GDM1 (cell line): ENCODE measurements at places on chromosomes 7 and 10.
A peak's percentile ranks its signal among the peaks of the same experiment; 100 is the strongest.

DNA sequence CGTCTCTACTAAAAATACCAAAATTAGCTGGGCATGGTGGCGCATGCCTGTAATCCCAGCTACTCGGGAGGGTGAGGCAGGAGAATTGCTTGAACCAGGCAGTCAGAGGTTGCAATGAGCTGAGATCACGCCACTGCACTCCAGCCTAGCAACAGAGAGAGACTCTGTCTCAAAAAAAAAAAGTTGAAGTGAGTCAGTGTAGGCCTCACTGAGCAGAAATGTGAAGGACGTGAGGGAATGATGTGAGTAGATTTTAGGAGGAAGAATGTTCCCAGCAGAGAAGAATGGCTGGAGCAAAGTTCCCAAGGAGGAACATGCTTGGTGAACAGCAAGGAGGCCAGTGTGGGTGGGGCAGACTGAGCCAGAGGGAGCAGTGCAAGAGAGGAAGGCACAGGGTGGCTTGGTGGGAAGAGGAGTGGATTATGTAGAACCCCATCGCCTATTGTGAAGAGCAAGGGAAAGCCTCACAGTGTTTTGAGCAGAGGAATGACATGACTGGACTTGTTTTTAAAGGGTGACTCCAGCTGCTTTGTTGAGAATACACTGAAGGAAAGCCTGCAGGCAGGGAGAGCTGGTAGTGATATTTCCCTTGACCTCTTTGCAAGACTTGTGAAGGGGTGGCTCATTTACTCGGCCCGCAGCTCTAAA, 708.7 kb downstream of the SUGCT start:
- DNase-seq = no peak

- peak; percentile 62 for DNase-seq
Measured at GRCh38 chr7:31811650-31812461, 124.8 kb downstream of the PPP1R17 start.

GRCh38 chr7:148708026-148708885, 9.6 kb downstream of the CUL1 start:
- peak; percentile 5 for DNase-seq

DNA sequence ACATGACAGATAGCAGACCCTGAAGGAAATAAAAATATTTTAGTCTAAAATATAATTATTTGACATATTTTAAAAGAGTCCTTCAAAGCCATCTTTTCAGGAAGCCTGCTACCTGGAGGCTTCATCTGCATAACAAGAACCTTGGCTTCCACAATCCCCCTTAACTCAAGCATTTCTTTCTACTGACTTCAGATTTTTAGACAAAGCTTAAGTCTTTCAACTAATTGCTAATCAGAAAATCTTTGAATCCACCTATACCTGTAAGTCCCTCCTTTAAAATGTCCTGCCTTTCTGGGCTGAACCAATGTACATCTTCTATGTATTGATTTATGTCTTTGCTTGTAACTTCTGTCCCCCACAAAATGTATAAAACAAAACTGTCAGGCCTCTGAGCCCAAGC, 23.5 kb upstream of the PRF1 start:
- DNase-seq = no peak

DNA sequence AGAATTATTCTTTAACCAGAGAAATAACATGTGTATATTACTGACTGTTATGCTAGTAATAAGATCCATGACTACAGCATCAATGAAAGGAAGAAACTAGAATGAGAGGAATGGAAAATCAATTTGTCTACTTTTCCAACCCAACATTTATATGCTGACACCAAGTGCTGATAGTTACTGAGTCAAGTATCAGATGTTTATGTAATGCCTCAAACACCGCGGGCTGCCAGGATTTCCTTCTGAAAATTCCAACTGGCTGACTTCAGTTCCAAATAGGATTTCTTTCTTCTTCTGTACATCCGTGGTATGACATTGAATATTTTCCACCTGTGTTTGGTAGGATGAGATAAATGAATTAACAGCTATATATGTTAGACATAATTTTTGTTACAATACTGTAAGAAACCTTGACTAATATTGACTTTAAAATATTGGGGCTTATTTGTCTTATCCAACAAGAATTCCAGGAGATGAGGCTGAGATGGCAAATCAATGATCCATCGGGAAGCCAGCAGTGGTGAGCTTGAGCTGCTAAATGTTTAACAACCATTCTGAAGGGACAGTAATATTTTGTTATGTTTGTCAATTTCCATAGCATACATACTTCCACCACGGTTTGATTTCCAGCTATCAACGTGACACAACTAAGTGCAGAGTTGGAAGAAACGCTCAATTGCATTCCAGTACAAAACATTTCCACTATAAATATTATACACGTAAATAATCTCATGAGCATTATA, 435.2 kb upstream of the AUTS2 start:
- DNase-seq = no peak

DNA sequence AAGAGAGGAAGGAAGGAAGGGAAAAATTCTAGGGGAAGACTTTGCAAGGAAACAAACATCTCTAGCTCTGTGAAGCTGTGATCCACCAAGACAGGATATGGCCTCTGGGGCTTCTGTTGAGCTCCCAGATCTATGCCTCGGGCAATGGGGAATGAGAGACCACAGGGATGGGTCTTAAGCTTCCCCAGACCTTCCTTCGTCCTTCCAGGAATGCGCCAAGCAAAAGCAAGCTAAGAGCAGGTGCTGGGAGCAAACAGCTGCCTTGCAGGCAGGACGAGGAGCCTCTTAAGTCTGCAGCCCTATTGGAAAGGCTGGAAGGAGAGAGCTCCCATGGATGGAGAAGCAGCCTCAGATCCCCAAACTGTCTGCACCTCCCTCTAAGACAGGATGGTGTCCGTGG, 21.9 kb upstream of the ELN start:
- DNase-seq = no peak

DNA sequence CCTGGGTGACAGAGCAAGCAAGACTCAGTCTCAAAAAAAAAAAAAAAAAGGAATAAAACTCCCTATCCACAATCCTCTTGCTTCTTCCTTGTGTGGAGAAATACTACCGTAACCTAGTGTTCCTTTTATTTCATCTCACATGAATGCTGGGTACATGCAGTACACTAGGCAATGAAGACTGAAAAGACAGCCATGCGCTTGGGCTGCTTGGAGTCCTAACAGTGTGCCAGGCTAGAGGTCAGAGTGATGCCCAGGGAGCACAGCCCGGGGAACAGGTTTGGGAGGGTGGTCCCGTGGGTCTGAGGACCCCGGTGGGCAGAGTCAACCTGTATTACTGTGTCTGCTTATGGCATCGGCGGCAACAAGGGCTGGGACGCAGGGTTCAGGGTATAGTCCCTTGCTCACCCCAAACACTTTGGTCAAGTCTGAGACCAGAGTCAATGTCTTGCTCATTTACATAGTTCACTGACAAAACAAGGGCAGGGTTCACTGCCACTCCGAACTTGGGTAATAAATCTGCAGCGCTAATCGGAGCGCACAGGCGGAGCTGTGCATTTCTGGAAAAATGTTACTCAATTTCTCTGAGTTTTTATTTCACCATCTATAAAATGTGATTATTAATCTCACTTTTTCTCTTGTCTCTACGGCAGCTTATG, 118.0 kb downstream of the CLEC2L start:
- DNase-seq = no peak

DNA sequence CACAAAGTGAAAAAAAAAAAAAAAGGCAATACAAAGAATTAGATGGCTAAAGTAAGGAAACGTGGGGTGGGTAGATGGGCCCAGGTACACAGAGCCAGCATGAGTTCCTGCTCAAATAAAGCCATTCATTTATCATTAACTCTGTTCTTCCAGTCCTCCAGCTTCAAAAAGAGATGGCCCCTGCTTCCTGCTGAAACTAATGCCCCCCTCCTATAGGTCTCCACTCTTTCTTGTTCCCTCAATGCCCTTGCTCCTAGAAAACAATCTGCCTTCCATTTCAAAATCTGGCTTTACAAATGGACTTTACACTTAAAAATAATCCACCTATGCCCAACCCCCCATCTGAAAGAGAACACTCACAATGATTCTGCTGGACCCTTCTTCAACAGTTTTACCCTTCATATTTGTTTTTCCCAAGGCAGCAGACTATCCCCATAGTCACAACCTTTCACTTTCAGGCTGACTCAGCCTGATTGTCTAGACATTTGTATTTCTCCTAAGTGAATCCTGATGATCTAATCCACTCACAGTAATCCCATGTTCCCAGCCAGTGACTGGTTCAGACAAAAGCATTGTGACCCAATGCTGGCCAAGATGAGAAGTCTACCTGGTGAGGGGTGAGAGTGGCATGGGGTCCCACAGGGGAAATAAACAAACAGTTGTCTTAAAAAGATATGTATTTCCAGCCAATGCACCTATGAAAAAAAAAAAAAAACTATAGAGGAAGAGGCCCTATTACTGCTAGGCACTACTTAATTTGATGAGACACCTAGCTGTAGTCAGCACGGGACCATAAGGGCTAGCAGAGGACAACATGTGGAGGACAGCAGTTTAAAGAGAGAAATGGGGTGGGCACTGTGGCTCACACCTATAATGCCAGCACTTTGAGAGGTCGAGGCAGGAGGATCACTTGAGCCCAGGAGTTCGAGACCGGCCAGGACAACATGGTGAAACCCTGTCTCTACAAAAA, 74.6 kb upstream of the GRID1 start:
- DNase-seq = no peak

- no peak for DNase-seq
Measured at GRCh38 chr10:17290226-17290625, 62.2 kb downstream of the VIM start.

DNA sequence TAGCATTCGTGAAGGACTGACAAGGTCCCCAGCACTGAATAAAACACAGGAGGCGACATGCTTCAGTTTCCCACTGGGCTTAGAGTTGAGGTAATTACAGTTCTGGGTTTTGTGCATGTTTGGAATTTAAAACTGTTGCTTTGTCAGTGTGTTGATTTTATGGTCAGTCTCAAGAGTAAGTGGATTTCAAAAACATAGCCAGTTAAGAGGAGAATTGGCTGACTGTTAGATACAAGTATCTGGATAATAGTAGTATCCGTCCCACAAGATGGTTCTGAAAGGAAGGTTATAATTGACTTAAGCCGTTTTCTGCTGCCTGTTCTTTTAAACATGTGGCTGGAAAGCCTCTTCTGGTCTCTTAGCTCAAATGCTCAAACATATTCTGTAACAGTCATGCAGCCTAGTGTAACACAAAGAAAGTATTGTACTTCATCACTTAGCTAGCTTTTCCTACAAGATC, 170.9 kb downstream of the POLR1F start:
- DNase-seq = no peak

DNA sequence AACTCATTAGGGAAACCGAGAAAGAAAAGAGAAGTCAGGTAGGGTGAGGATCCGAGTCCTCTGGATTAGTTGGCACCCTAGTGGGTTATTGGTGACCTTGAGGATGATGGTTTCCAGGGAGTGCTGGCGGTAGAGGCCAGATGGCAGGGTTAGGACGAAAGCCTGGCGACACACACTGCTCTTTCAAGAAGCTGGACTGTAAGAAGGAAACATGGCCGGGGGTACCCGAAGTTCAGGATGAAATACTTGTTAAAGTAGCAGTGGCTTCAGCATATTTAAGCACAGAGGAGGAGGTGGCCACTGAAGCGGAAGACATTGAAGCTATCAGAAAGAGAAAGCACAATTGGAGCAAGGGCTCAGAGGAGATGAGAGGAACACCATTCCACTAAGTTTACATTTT, 224.6 kb downstream of the RELN start:
- no peak for DNase-seq

- no peak for DNase-seq
Measured at GRCh38 chr7:86950360-86950759, 109.1 kb downstream of the ELAPOR2 start.

GRCh38 chr10:55233090-55233489, 432.1 kb upstream of the PCDH15 start:
- no peak for DNase-seq

- no peak for DNase-seq
Measured at GRCh38 chr10:112265745-112266144, 17.5 kb upstream of the TECTB start.

GRCh38 chr10:21057989-21058388, 160.9 kb upstream of the NEBL start:
- DNase-seq = no peak

DNA sequence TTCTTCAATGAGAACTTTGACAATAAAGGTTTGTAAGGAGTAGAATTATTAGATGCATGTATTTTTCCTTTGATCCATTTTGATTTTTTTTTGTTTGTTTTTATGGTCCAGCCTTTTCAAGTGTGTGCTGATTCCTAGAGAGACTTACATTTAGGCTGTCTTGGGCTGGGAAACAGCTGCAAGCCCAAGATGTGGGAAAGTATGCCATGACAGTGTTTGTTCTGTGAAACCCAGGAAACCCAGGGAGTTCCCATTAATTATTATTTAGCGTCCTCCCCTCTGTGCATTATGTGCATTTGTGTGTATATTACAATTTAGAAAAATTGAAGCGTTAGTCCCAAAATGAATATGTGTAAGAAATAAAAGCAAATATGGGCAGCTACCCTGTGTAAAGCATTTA, 216.7 kb downstream of the ABCA13 start:
- no peak for DNase-seq

DNA sequence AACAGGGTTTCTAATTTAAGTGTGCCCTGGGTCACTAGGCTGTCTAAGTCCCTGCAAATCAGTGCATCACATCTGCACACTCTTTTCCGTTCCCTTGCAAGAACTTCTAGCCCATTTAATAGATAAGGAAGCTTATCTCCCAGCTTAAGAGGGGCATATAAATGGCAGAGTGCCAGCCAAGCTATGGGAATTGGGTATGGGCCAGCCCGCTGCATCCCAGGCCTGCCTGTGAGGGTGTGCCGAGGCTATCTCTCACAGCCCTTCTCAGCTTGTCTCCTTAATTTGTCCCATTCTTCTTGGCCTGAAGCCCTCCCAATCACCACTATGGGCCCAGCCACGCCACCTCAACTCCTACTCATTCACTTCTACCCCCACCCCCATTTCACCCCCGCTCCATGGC, 14.7 kb downstream of the AQP1 start:
- no peak for DNase-seq

DNA sequence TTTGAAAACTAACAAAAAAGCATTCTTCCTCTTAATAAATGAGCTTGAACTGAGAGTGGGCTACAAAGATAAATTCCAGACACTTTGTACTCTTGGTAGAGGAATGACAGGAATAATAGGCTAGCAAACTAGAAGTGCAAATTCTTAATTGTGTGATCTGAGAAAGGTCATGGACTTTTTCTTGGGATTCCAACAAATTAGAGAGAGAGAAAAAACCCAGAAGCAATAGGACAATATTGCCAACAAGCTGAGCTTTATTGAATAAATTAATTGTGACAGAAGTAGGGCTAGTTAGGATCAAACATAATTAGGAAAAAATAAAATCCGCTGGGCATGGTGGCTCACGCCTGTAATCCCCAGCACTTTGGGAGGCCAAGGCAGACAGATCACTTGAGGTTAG, 41.4 kb upstream of the LAMB1 start:
- no peak for DNase-seq

GRCh38 chr7:95525503-95525902, 39.8 kb downstream of the ASB4 start:
- DNase-seq = no peak
